Activated CD8-positive, alpha-beta memory T cell treated with anti-CD3 and anti-CD28 coated beads for 48 hours (primary cell): ENCODE measurements at places on chromosomes 3 and 15.

- no peak for DNase-seq
These were observed 57.0 kb upstream of the MRPS22 start for GRCh38 chr3:139286825-139287224.

- DNase-seq, result no peak
These were observed 171.1 kb downstream of the KCNAB1 start for GRCh38 chr3:156291272-156292123.

GRCh38 chr3:141426404-141427034 lies 58.2 kb downstream of the ZBTB38 start:
- no peak for DNase-seq

- no peak for DNase-seq
These were observed 46.4 kb downstream of the C3orf20 start for GRCh38 chr3:14721126-14721864.

DNA sequence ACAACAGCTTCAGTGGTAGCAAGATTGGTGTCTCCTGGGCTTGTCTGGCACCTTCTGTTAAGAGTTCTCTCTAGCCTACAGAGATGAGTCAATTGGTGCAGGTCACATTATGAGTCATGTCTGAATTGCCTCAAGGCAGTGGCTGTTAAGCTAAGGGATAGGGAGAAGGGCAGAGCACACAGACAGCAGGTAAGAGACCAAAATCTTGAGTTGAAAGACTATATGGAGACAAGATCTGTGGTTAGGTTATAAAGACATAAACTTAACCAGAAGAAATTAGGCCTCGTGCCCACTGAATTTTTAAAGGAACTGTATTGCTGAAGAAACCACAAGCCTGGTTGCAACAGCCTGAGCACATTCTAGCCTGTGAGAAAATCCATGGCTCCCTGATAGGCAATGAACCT lies 19.2 kb upstream of the KPNA1 start:
- DNase-seq, result no peak

GRCh38 chr3:62723166-62723913 lies 151.9 kb downstream of the CADPS start:
- DNase-seq, result no peak

DNA sequence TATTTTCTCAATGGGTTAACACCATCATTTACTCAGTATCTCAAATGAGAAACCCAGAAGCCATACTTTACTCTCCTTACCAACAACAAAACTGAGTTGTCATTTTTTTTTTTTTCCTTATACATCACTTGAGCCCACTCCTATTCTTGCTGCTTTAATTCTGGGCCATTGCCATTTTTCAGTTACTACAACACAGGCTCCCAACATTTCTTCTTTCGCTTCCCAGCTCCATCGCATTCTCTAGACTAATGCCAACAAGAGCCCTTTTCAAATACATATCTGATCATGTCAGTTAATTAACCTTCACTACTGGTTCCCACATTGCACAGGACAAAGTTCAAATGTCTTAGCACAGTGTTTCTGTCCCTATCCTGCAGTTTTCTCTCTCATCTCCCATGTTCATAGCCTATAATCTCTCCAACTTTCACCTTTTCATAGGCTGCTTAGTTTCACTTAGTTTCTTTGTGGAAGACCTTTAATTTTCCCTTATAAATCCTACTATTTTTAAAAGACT lies 22.5 kb upstream of the ANXA2 start:
- DNase-seq, result no peak

GRCh38 chr15:65385870-65386258 lies 8.1 kb upstream of the IGDCC3 start:
- DNase-seq, result no peak

DNA sequence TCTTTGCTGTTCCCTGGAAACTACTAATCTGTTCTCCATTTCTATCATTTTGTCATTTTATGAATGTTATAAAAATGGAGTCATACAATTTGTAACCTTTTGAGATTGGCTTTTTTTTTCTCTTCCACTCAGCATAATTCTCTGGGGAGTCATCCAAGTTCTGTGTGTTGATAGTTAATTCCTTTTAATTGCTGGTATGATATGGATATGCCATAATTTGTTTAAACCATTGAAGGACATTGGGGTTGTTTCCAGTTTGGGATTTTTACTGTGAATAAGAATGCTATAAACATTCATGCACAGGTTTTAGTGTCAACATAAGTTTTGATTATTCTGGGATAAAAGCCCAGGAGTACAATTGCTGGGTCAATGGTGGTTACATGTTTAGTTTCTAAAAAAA lies 279.4 kb downstream of the WNT5A start:
- DNase-seq, result no peak

GRCh38 chr3:182521339-182521738 lies 272.0 kb upstream of the ATP11B start:
- no peak for DNase-seq

DNA sequence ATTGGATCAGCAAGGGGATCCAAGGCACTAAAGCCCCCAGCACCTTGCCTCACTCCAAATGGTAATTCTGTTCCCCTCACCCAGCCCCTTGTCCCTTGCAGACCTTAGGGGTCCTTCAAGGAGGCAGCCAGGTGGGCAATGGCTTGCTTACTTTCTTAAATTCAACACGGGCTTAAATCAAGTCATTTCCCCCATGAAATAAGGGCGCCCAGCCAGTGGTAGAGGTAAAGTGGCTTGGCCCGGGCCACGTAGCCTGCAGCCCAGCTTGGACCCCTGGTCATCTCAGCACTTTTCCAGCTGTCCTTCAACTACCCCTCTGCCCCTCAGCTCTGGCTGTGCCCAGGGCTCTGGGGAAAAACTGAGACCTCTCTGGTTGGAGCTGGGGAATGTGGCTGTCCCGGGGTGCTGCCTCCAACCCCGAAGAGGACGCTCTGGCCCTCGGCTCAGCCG lies 1.2 kb downstream of the PSTPIP1 start:
- DNase-seq, result no peak

GRCh38 chr3:43490640-43491185 lies 131.1 kb downstream of the ANO10 start:
- DNase-seq, result no peak

- DNase-seq, result no peak
These were observed 177.5 kb upstream of the ICE2 start for GRCh38 chr15:60656481-60656880.

DNA sequence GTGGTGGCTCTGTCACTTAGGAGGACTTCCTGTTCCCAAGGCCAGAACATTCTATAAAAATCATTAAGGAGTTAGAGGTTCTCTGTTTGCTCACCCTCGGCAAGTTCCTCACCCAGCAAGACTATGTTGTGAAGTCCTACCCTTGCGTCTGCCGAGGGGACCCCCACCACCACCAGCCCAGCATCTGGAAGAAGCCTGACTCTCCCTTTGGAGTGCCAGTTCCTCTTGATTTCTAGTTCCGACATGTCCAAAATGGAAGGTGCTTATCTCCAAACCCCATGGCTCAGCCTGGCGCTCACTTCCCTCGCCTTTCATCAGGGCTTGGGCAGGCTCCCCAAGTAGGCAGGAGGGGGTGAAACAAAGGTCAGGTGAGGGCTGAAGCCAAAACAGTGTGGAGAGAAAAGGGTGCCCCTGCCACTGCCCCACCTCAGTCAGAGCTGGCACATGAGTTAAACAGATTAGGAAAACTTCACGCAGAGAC lies 41.0 kb downstream of the BHLHE40 start:
- no peak for DNase-seq

DNA sequence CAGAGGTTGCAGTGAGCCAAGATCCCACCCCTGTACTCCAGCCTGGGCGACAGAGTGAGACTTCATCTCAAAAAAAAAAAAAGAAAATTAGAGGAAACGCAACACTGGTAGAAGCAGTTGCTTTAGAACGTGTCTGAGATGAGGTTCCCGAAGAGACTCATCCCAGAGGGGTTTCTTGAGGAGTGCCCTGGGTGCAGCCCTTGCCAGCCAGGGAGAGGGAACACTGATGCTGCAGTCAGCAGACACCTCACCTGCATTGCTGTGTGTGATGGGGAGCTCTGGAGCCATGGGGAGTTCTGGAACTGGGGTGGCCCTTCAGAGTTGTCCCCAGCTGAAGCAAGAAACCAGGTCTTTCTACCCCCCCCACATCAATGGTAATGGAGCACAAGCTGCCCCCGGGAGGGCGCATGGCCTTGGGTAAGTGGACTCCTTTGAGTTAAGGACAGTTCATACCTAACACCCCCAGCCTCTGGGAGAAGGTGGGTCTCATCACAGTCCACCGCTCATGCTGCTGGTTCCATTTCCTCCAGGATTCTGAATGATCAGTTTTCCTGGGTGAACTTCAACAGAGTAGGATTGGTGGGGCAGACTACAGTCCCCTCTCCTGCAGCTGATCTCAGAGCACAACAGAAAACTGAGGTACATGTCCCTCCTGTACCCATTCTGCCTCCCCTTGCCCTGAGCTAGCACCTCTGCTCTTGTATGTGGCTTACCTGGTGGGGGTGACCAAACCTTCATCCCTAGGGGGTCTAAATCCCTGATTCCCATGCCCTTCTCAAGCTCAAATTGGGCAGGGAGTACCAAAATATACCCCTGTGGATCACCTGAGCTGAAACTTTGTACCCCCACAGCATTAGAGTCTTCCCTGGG lies 18.7 kb upstream of the LRRC2 start:
- no peak for DNase-seq

DNA sequence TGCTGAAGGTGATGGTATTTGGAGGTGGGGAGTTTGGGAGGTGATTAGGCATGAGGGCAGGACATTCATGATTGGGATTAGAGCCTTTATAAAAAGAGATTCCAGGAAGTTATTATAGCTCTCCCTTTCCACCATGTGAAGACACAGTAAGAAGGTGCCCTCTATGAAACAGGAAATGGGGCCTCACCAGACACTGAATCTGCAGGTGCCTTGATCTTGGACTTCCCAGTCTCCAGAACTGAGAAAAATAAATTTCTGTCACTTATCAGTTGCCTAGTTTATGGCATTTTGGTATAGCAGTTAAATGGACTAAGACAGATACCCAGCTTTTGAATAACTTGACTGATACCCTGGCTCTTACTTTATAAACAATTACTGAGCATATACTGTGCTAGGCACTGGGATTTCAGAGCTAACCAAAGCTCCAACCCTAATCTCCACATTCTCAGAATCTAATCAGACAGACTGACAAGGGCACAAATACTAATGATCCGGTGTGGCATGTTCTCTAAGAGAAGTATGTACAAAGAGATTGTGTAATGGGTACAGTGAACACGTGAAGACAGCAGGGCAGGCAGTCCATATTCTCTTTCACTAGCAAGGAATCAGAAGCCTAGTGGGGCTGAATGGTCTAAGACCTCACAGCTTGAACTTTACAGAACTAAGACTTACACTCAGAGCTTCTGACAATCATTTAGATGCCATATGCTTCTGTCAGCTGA lies 343.1 kb downstream of the WDR72 start:
- DNase-seq, result no peak

- no peak for DNase-seq
These were observed 87.3 kb downstream of the PEX5L start for GRCh38 chr3:179949412-179949811.

- DNase-seq, result no peak
These were observed 14.1 kb downstream of the CYP1A2 start for GRCh38 chr15:74762791-74763150.
